BJ (cell line): ENCODE measurements at places on chromosomes 3 and 15.

GRCh38 chr3:15339786-15340215 lies 7.4 kb upstream of the SH3BP5 start:
- DNase-seq = no peak

- no peak for DNase-seq
Observed at GRCh38 chr3:101303089-101303731, 17.2 kb downstream of the IMPG2 start.

DNA sequence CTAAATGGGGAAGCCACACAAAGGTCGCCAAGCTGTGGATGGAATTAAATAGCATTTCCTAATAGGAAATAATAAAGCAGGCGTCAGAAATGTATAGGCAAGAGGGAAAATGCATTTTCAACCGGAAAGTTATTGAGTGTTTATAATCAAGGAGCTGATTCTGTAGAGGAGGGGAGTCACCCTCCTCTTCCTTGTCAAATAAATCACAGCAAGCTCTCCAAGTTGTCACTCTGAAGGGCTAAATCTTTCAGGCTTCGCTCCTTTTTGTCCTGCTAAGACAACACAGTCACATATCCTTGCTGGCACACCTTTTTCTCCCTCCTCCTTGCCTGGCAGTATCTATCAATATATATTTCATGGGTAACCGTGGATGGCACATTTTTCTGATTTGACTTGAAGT lies 338.4 kb downstream of the SATB1 start:
- no peak for DNase-seq

DNA sequence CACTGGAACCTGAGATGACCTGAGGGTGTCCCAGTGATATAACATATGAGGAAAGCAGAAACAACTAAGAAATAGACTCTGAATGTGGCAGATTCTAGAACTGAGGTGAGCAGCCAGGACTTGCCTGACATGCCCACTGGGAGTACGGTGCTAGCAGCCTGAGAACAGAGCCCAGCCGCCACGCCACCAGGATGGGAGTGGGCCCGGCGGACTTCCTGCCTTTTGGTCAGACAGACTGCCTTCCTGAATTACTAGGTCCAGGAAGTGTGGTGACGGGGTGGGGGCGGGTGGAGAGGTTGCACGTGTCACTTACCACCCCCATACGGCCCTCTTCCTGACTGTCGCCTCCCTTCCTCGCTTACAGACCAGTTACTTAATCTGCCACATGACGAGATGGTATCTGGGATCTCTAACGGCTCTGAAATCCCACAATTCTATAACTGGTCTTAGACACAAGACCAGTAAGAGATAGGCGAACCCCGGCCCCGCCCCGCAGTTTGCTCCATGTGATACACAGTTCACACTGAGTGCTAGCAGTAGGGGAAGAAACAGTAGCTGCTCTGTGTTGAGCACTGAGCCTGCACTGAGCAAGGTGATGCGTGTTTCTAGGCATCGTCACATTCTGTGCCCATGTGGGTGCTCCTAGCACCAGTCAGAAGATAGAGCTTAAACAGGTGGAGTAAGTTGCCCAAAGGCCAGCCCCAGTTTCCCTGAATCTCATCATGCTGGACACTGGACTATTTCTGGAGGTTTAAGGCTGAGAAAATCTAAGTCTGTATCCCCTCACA lies 95.7 kb downstream of the CPN2 start:
- no peak for DNase-seq

- no peak for DNase-seq
Observed at GRCh38 chr3:89184151-89184995, 77.0 kb downstream of the EPHA3 start.

DNA sequence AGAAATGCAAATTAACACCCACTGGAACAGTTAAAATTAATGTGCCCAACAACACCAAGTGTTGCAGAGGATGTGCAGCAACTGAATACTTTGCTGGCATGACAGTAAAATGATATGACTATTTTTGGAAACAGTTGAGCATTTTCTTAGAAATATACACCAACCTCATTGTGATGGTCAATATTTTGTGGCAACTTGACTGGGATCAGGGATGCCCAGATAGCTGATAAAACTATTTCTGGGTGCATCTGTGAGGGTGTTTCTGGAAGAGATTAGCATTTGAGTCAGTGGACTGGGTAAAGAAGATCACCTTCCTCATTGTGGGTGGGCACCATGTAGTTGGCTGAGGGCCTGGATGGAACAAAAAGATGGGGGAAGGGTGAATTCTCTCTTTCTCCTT lies 57.9 kb downstream of the RPLP1 start:
- no peak for DNase-seq

- DNase-seq = no peak
Observed at GRCh38 chr3:100083209-100083608, 31.1 kb downstream of the FILIP1L start.

DNA sequence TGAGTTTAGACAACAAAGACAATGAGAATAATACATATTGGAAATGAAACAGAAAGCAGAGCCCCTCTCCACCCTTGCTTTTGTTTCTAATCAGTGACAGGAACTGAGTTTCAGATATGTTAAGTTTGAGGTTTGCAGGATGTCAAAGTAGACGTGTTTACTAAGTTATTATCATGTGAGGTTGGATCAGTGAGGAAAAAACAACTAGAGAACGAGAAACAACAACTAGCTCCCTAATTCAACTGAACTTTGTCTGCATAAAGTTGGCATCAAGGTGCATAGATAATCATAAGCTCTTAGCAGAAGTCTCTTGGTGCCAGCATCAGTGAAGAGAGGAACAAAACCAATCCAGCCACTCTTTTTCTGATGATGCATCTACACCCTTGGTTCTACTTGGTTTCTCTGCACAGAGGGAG lies 491.1 kb upstream of the NR2F2 start:
- DNase-seq = no peak

DNA sequence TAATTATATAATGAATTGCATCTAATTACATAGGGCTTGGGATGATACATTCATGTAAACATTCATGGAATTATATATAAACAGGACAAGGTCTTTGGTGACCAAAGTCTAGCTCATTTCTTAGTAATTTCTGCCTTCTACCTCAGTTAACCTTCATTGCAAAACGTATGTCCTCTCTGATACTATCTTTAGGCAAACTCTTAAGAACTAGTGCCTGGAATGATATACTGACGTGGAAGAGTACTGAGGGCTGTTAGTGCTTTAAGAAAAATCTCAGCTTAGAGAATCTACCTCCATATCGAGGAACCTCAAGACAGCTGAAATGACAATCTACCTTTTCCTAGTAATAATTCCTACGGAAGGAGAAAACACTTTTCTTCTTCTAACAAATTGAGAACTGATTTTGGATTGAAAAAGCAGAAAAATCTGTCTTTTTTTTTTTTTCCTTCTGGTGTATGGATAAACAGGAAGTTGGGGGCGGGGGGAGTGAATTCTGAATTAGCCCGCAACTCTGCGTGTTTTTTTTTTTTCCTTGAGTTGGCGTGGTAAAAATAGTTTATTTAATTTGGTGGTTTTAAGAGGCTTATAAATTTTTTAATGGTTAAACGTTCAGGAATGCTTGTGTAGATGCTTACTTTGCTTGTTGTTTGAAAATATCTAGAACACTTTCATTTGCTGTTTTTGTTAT lies 43.2 kb downstream of the RARB start:
- peak; percentile 63 for DNase-seq

- DNase-seq = no peak
Observed at GRCh38 chr3:123158330-123158729, 43.4 kb upstream of the SEC22A start.

GRCh38 chr3:177300842-177301241 lies 103.6 kb upstream of the TBL1XR1 start:
- no peak for DNase-seq

GRCh38 chr15:35519541-35520149 lies 26.3 kb downstream of the DPH6 start:
- no peak for DNase-seq

DNA sequence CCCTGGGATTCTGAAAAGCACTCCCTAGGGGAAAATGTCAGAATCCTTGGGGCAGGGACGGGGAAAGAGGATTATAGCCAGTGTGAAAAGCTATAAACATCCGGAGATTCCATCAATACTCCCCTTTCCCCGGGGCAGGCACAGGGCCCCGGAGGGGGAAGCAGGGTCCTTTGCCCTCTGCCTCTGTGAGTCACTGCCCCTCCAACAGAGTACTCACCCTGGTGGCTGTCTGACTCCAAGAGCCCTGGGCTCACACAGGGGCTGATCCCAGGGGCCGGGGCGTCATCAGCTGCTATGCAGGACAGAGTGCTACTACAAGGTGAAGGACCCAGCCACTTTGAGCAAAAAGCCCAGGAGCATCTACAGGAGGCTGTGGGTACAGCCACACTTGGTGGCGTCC lies 133.0 kb upstream of the PRR20G start:
- no peak for DNase-seq

GRCh38 chr3:103218793-103219192 lies 784.0 kb downstream of the ZPLD1 start:
- DNase-seq = no peak

GRCh38 chr15:63939531-63940130 lies 105.9 kb upstream of the HERC1 start:
- DNase-seq = peak; percentile 71

- DNase-seq = no peak
Observed at GRCh38 chr15:40238532-40239403, at the start of gene PAK6. Gene PAK6, plus strand, starts transcription at chr15:40239063. Its CDS starts 25,723 bp downstream, at chr15:40264786.

- peak; percentile 53 for DNase-seq
Observed at GRCh38 chr3:25156626-25157025, 271.4 kb upstream of the RARB start.

DNA sequence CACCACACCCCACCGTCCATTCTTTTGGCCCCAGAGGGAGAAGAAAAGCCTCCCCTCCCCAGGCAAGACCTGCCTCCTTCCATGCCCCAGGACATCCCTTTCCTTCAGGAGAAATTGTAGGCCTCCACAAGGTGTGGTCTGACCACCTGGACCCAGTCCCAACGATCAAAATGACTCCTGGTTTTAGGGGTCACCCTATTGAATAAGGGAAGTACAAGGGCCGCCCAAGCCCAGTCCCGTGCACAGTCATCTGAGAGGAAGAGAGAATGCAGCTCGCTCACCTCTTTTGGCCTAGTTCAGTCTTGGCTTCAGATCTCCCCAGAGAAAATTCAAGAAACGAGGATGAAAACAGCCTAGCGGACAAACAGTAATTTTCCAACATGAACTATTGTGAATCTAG lies 249.1 kb downstream of the UACA start:
- no peak for DNase-seq

DNA sequence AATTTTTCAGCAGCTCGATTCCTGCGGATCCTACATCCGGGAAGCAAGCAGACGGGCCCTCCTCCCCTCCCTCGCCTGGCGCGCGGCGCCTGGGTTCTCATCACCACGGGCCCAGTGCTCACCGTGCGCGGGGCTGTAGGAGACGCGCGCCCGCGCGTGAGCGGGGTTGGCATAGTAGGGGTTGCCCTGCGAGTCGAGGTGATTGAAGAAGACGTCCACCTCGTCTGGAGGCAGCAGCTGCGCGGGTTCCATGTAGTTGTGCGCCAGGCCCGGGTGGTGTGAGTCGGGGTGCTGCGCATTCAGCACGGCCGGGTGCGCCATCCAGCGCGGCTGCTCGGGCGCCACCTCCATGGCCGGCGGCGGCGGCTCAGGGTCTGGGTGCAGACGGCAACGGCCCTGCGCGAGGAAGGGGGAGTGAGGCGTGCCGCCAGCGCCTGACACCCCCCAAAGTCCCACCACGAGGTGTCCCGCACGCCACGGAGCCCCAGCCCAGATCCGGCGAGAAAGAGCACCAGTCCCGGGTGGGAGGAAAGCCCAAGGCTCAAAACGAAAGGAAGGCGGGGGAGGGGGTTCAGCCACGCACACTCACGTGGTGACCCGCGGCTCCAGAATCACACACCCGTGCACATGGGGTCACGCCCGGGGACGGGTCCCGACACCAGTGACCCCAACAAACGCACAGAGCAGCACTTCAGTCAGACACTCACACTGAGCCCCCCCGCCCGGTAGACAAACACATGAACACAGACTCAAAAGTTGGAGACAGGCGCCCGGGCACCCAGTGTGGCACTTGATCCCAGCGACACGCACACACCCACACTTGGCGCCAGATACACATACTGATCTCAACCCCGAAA lies 6.1 kb downstream of the GATA2 start:
- DNase-seq = no peak

DNA sequence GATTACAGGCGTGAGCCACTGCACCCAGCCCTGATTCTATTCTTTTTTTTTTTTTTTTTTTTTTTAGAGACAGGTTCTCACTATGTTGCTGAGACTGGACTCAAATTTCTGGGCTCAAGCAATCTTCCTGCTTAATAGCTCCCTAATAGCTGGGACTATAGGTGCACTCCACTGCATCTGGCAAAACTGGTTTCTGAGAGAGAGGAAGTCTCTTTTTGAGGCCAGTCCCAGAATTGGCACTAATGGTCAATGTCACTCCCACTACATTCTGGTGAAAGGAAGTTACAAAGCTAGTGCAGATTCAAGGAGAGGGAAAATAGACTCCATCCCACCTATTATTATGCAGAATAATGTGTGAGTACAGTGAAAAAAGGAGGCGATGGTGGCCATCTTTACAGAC lies 5.8 kb upstream of the TGFBR2 start:
- DNase-seq = no peak

GRCh38 chr3:188590557-188590956 lies 436.6 kb downstream of the LPP start:
- DNase-seq = no peak

DNA sequence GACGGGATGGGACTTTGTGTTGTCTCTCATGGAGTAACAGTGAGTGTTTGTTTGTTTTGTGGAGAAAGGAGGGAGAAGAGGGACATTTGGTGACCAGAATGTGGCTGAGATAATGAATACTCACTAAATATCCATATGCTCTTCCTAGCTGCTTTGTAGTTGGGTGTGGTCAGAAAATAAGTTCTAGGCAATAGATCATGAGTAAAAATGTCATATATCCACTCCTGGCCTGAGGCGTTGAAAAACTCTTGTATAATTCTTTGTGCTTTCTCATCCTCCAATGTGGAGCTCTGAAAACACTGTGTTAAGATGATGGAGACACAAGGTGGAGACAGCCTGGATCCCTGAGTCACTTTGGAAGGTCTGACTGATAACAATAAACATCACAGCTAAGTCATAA lies 28.0 kb upstream of the IL16 start:
- no peak for DNase-seq

- no peak for DNase-seq
Observed at GRCh38 chr3:143321058-143321769, 201.6 kb downstream of the CHST2 start.

DNA sequence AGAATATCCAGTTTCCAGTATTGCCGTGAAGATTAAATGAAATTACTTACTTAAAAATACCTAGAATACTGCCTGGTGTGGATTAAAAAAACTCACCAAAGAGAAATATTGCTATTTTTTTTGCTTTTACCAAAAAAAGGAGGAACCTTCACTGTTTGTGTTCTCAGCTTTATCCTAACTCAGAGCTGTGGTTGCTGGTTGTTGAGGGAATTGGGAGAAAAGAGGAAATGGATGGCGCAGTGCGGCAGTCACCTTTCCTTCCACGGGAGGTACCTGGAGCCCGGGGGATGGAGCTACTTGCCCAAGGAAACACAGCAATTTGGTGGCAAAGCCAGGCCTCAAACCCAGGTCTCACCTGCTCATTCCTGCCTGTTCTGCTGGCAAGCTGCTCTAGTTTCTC lies 270.3 kb downstream of the RPLP1 start:
- DNase-seq = no peak
